Upper lobe of left lung (tissue), 6 donors: ENCODE measurements at places on chromosomes 1 and 21. TPM values are rescaled to one million over a fixed set of nuclear protein-coding genes. Genes with fewer than 3 reads are reported as not detected.

DNA sequence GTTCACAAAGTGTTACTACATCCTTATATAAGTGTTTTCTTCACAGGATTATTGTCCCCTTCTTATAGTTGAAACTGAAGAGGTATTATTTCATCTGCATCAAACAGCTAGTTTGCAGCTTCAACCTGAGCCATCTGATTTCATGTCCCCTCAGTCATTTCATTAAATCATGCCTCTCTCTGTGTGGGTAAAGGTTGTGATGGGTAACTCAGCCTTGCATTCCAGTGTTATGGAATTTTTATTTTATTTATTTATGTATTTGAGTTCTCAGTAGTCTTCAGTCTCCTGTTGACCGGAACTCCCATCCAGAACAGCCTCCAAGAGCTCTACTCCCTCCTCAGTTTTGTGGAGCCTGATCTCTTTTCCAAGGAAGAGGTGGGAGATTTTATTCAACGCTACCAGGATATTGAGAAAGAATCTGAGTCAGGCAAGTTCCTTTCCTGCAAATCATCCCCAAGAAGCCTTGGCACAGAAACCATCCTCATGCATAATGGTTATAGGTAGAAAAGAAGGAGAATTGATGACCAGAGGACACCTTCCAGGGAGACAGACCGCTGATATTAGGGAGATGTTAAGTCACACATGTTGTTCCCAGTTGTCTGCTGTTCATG lies 21.8 kb downstream of the CHD1L start:
- no peak for DNase-seq

DNA sequence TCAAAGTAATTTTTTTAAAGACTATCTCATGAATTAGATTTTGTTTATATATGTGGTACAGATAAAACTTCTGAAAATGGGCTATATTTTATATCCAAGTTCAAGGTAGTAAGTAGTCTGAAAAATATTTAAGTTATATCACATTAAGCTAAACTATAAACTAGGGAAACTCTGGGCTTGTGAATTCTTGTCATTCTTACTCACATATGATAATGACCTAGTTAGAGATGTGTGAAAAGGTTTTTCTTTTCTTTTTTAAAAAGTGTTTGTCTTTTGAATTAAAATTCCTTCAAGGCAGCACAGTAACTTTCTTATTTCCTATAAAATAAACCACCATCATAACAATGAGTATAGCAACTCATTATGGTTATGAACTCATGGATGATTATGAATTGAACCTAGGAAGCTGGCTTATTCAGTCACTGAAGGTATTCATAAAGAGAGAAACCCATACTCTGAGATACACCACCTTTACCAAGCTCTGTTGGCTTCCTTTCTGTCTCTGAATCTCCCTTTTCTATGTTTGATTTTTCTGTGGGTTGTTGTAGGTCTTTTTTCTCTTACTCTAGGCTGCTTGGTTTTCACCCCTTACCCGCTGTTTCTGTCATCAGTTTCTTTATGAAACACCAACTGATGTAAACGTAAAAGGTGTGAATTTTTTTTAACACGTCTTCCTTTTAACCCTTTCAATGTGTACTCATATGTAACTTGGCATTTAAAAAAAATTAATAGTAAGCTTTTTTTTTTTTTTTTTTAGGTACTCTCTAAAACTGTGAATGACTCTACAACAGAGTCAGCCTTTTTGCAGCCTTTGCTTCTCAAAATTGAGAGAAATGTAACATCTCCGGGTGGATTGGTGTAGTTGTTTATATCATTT lies 25.2 kb downstream of the IL12RB2 start:
- no peak for DNase-seq

GRCh38 chr1:86703696-86704457 lies 499 bp upstream of the SH3GLB1 start:
- DNase-seq: no peak

GRCh38 chr1:169571450-169571849 lies 14.8 kb downstream of the F5 start:
- no peak for DNase-seq

KRTAP7-1 gene
- total RNA-seq: not detected

IGFN1 gene
- total RNA-seq: 0.11 TPM
